ENCODE measurements at places on chromosomes 5 and 9. TPM values are rescaled to one million over a fixed set of nuclear protein-coding genes. Genes with fewer than 3 reads are reported as not detected.

The FAXDC2 gene
- total RNA-seq = not detected

The SHOC1 gene
- not detected for total RNA-seq

- DNase-seq = peak; percentile 36
Observed at GRCh38 chr5:7927466-7928375, 58.8 kb downstream of the MTRR start.

GRCh38 chr9:89844075-89844474, 239.3 kb downstream of the GADD45G start:
- no peak for DNase-seq

DNA sequence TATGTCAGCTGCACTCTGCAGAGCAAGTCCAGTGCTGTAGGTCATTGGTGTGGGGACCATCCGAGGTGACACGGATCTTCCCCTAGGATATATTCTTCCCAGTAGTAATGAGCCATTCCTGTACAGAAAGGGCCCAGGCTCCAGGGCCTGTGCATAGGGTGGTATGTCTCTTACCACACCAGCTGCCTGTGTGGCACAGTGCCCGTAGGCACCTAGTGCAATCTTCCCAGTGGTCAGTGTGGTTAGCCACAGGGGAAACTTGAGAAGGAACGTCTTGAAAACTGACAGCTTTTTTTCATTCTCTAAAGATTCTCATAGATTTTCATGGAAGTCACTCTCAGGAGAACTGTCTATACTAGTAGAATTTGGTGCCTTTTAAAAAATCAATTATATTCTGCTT, 39.8 kb downstream of the CYSTM1 start:
- DNase-seq = no peak

The RANBP6 gene
- total RNA-seq = 27.7 TPM

DNA sequence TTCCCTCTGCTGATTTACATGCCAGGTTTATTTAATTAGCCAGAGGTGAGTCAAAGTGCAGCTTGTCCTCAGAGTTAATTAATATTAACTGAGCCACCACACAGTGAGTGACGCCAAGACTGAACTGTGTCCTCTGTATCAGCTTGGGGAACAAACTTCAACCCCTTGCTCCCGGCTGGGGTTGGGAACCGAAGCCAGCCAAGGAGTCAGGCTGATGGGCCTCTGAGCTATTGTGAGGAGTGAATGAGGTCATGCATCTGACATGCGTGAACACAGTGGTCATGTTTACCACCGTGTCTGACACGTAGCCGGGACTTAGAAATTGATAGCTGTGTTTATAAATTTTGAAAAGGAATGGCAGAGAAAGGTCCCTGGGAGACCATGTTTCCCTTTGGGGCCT, 17.1 kb downstream of the IGIP start:
- DNase-seq = no peak

All from activated naive CD8-positive, alpha-beta T cell treated with anti-CD3 and anti-CD28 coated beads, Interleukin-2, amount 10 ng/mL, durations not matched to agents 7 days and 5 days (primary cell).